Activated CD4-positive, alpha-beta T cell treated with anti-CD3 and anti-CD28 coated beads, Interleukin-2, amount 50 U/mL, for 1 hour (primary cell): ENCODE measurements at places on chromosomes 1 and 21.

GRCh38 chr1:42176902-42177519, 12.5 kb upstream of the GUCA2A start:
- DNase-seq: no peak

DNA sequence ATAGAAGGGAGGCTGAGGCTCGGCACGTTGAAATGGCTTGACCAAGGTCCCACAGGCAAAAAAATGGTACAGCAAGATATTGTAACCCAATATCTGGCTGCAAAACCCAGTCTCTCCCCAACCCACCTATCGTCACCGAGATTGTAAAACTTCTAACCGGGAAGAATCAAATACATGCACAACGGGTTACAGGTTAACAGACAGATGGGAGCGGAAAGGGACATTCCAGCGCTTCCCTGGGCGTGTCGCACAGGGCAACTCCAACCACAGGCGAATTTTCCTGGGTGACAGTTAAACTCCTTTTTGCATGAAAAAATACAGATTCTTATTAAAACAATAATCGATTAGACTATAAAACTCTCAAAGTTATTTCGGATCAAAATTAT, 31.8 kb upstream of the JUN start:
- DNase-seq: no peak

DNA sequence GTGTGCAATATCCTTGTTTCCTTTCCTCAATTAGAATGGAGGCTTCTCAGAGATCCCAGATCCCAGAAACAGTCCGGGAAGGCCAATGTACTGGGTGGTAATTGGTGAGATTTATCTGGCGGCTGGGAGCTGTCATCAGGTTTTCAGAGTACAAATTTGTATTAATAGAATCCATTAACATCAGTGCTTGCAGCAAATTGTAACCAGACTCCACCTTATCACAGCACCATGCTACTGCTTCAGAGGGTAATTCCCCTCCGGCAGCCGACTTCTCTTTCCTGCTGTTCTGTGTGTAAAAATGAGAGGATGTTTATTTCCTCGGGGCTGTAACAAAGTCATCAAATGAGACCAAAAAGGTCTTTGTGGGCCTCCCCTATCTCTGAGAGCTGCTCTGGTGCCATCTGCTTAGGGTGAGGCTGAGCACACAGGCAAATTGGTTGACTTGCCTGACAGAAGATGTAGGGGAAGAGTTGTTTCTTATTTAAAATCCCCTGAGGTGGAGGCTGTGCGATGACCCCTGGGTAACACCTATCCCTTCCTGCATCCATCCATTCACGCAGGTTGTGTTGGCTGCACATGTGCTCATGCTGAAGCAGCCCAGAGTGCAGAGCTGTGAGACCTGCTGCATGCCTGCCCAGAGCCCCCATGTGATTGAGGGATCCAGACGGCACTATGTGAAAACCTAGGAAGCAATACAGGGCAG, 19.2 kb downstream of the NFASC start:
- DNase-seq: no peak

GRCh38 chr1:221469476-221469875, 272.4 kb downstream of the DUSP10 start:
- DNase-seq: no peak

GRCh38 chr1:211851174-211851573, 20.6 kb upstream of the LPGAT1 start:
- no peak for DNase-seq

GRCh38 chr1:220336391-220337031, 64.3 kb upstream of the RAB3GAP2 start:
- DNase-seq: no peak

DNA sequence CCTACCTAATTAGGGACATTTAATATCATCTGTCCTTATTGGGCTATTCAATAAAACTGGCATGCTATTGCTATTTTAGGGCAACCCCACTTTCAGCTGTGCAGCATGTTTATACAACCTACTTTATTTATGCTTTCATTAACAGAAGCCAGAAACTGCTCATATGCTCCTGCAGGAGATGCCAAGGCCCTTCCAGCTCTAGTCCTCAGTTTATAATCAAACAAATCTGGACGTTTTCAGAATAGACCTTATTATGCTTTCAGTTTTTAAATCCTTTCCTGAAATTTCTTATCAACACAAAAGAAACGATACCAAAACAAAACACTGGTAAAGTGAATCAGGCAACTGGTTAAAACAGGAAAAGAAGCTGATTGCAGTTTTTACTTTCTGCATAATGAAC, 53.2 kb downstream of the PTGS2 start:
- DNase-seq: no peak

DNA sequence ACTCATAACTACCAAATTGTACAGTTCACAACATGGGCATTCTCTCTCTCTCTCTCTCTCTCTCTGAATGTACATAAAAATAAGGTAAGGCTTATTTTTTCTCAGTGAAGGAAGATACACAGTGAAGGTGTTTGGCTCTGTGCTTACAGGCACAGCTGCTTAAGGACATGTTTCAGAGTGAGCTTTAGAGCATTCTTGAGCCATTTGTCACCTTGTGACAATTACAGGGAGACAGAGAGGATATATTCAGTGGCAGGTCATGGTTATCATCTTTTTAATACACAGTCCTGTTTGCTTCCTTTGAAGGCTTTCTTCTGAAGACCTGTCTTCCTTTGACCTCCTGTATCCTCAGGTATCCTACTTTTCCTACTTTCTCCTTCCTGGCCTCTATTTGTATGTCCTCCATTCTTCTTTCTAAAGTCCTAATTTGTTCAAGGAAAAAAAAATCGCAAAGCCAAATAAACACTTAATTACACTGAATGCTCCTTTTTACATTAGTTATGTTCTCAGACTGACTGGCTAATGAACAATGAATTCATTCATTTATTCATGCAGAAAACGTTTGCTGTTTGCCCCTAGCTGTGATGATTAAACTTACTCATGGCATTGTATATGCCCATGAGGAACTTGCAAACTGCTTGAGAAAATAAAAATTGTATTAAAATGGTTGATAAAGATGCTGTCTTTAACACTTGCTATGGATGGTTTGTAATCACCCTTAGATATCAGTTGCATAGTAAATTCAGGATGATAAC, 33.4 kb downstream of the HSD17B7 start:
- no peak for DNase-seq

DNA sequence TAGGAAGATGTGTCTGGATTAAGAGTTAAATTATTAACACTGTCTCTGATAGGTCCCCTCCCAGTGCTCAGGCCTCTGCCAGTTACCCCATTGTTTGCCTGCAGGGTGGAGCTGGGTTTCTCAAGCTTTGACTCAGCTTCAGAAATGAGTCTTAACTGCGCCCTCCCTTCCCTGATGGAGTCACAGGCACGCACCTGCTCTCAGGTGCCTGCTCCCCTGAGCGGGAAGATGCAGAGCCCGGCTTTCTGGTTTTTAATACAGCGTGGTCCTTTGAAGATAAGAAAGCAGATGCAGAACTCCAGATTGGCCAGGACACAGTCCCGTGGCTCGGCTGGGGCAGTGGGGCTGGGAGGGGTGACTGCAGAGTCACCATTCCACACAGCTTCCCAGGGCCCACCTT, 3.2 kb upstream of the SPRR4 start:
- DNase-seq: no peak

GRCh38 chr1:58818075-58818474, 34.2 kb upstream of the JUN start:
- no peak for DNase-seq

DNA sequence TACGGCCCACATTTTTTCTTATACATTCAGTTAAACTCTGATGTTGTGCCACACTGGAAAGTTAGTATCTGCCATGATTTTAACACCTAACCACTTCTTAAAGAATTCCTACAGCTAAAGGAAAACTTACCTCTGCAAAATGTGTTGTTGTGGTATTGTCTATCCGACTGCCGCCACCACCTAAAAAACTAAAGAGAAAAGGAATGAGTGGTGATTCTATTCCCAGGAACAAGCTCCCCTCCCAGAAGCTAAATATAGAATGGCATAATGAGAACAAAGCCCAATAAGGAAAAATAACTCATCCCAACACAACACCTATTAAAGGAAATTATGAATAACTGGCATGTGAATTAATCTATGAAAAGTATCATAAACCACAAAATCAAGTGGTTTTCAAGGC, 39.5 kb downstream of the RNF115 start:
- DNase-seq: no peak

DNA sequence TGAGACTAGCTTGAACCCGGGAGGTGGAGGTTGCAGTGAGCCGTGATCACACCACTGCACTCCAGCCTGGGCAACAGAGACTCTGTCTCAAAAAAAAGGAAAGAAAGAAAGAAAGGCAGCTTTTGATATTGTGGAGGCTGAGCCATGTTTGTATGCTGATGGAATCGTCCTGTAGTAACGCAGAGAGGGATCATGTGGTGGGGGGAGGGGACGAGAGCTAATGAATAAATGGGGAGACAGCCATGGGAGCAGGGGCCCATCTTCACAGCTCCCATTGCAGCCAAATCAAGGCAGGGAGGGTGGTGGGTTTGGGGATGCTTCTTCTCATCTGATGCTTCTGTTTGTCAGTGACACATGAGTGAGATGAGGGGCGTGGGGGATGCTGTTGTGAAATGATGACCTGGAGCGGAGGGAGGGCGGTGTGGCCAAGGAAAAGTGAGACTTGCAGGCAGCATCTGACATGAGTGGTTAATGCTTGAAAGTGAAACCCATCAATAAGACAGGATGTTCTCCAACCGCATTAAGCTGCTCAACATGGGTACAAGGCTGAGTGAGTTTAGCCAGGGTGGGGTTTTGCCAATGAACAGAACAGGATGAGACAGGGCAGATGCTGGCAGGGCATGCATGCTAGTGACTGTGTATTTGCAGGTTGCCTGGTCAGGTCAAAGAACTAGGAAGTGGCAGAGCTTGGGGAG, 16.7 kb downstream of the SPATA21 start:
- peak; percentile 29 for DNase-seq

DNA sequence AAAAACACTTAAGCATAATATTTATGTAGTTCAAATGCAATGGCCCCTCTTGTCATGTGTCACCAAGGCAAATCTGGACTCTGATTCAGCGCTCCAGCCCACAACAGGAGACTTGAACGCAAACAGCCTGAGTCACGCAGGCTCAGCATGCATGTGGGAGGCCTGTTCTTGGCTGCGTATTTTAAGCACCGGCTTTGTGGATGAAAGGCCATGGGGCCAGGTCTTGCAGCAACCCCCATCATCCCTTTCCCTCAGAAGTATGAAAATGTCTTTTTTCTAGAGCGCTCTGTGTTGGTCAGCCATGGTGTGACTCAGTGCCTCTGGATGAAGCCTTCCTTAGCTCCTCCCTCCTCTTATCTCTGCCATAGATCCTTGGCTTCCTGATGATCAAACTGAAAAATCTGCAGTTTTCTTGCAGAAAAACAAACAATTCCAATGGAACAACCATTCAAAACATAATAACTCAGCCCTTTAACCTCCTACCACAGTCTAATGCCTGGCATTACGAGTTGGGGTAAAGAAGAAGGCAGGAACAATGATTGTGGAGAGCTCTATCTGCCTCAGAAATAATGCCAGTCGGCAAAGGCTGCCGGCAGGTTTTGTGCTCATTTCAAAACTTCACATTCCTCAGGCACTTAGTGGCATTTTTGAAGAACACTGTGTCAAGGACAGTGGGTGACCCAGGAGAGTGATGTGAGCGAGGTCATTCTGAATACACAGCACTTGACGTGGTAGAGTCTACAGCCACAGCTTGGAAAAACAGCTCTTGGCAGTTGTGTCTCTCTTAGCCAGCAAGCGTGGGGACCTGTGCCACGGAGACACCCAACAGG, 167.5 kb downstream of the CLIC6 start:
- DNase-seq: no peak

DNA sequence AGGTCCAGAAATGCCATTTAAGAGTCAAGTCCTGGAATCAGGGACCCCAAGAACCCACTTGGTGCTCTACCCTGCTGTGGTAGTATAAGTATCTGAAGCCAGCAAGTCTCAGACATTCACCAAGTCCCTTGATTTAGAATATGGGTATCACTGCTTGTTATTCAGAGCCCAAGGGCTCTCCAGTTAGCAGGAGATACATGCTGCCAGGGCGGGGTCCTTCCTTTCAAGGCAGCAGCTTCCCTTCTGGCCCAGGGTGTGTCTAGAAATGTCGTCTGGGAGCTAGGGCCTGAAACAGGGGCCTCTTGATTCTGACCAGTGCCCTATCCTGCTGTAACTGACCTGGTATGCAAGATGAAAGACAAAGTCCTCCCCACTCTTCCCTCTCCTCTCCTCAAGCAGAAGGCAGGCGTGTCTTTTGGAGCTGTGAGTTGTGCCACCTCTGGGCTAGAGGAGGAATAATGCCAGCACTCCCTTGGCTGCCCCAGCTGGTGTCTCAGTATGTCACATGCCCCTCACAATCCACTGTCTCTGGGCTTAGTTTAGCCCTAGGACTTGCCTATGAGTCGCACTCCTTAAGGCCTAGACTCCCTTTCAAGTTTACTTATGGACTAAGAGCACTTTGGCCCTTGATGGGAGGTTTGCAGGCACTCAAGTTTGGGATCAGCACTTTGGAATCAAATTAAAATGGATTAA, 200.2 kb downstream of the MRPL39 start:
- no peak for DNase-seq

- no peak for DNase-seq
Measured at GRCh38 chr1:200258447-200259375, 151.1 kb downstream of the ZNF281 start.

- DNase-seq: no peak
Measured at GRCh38 chr1:94729267-94729666, 90.9 kb upstream of the SLC44A3 start.

DNA sequence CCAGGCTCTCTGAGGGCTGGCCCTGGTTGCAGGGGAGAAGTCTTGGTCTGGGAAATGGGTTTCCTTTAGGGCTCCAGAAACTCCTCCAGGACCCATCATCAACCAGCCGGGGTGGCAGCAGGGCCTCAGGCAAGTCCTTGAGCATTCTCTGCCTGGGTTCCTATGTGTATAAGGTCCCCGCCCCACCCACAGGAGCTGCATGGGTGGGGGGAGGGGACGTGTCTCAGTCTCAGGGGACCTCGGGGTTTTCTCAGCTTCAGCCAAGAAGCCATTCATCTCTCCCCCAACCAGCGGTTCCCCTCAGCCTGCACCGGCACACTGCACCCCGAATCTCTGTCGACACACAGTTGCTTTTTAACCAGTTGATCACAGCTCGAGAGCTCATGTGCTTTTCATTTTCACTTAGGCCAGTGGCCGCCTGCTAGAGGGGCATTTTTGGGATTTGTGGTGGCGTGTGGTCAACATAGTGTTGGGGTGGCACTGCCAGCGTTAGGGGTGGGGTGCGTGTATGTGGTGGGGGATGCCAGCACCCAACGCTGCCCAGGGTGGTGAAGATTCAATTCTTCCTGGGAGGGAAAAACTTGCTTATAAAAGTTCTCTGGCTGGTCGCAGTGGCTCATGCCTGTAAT, 6.5 kb downstream of the RUNX3 start:
- DNase-seq: no peak

DNA sequence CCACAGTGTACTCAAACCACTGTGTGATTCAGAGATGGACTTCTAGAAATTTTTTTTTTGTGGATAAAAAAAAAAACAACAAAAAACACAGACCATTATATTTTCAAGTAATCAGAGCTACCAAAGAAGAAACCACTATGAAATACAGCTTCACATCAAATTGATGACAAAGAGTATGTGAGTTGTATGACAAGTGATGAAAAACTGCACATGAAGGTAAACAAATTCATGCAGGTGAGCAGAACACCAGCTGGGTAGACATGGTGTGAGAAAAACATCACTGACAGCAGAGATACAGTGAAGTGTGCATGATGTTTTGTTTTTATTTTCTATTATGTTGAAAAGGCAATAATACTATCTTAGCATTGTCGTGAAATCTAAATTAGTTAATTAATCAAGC, 8.0 kb upstream of the PTPRC start:
- DNase-seq: no peak

GRCh38 chr21:32099812-32100416, 178.9 kb downstream of the MIS18A start:
- DNase-seq: no peak
